ENCODE measurements at places on chromosomes 7 and 10. TPM values are rescaled to one million over a fixed set of nuclear protein-coding genes. Genes with fewer than 3 reads are reported as not detected.

DNA sequence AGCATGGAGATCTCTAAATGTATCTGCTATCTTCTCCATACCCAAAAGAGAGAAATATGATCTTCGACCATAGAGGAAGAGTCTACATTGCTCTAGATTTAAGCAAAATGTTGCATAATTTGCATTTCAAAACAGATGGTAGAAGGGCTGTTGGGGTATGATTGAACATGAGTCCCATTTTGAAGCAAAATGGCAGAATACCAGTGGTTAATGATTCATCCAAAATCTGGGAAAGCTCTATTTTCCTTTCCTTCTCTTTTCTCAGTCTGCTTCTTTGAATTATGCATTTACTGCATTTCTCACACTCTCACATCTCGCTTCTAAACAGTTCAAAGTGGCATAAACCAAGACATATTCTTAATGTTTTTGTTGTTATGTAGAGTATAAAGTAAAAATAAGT, 178.5 kb downstream of the MACC1 start:
- DNase-seq = no peak

GRCh38 chr7:70655694-70656093, 476.2 kb upstream of the GALNT17 start:
- DNase-seq = no peak

DNA sequence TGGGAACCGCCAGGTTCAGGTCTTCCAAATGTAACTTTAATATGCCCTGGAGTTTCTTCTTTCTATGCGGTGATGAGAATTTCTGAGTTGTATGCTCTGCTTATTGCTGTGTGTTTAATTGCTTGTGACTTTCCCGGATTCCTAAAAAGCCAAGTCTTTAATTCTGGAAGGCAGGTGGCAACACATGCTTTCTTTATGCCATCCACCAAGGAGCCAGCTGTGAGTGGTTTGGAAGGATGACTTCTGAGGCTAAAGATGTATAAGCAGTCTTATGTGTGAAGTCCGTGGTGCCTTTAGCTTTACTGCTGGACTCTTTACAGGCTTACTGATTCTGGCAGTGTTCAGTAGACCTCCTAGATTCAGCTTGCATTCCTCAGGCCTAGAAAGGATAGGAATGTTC, 3.1 kb downstream of the SDK1 start:
- no peak for DNase-seq

GRCh38 chr10:84547616-84548015, 219.2 kb downstream of the CCSER2 start:
- DNase-seq = no peak

Gene TMEM270
- total RNA-seq = not detected

Gene THSD7A
- total RNA-seq = not detected

Gene TUBAL3
- total RNA-seq = not detected

Gene TFR2
- 7.5 TPM for total RNA-seq
